ENCODE measurements at places on chromosomes 7 and 10.

GRCh38 chr7:33201821-33202220 lies 72.5 kb downstream of the BBS9 start:
- DNase-seq, result no peak

GRCh38 chr7:30726296-30727006 lies 25.5 kb upstream of the INMT start:
- no peak for DNase-seq

DNA sequence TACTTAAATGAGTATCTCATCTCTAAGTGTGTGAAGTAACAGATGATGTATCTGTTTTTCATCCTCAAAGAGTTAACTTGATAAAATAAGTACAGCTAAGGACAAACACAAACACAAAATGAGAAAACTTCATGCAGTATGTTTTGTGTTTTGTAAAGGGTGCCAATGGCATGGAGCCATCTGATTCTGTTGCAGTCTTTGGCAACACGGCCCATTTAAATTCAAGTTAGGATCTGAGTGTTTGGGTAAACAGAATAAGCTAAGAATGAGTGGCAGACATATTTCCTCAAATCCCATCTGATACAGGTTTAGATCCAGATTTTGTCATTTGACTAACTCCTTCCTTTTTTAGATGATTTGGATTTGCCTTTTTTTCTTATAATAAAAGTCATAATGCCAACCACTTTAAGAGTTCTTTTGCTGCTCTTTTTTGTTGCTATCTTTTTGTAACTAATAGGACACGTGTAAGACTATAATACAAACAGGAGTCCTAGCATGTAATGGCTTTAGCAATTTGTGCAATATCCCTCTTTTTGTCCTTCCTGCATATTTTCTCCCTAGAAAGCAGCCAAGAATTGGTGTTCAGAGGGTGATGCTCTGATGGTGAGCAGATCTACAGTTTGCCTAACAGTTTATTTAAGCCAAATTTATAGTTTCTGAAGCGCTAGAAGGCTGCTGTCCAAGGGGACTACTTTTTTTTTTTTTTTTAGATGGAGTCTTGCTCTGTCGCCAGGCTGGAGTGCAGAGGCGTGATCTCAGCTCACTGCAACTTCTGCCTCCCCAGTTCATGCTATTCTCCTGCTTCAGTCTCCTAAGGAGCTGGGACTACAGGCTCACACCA lies 18.9 kb upstream of the ACTA2 start:
- DNase-seq, result no peak

GRCh38 chr10:115830265-115830970 lies 442.6 kb downstream of the GFRA1 start:
- peak; percentile 45 for DNase-seq

GRCh38 chr7:133650487-133651300 lies 397.8 kb downstream of the EXOC4 start:
- peak; percentile 63 for DNase-seq

DNA sequence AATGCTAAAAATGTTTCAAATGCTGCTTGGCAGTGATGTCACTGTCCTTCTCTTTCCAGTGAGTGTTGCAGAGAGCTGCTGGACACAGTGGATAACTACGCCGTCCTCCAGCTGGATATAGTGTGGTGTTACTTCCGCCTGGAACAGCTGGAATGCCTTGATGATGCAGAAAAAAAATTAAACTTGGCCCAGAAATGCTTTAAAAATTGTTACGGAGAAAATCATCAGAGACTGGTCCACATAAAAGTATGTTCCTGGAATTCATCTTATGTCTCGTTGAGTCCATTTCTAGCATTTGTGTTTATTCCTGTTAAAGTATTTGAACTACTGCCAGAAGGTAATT lies 25.2 kb downstream of the NUB1 start:
- DNase-seq, result peak; percentile 39

- no peak for DNase-seq
These were observed 224.5 kb downstream of the SEMA3A start for GRCh38 chr7:83970081-83970480.

- no peak for DNase-seq
These were observed 15.7 kb downstream of the LRRTM3 start for GRCh38 chr10:66941491-66941890.

DNA sequence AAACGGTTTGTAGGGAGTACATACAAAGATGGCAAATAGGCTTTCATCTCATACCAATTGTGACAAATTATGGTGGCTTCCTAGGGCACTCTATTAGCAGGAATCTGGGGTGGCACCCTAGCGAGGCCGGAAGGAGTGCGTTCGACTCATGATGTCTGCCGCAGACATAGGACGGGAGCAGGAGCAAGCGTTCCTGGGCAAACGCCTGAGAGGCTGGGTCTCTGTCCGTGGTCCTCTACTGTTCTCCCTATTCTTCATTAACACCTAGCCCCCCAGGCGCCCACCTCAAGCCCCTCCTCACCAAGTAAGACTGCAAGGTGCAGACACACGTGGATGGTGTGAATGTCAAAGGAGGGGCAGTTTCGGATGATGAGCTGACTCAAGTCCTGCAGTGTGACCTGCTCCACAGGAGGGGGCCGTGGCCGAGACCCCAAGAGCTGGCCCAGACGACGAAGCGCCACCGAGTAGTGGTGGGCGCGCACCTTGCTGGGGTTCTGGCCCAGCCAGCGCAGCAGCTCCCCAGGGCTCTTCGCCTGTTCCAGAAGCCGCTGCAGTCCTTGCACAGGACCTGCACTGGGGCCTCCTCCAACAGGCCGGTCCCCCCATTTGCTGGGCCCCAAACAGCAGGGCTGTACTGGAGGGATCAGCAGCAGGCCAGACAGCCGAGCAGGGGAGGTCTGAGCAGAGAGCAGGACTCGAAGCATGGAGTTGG lies 1.3 kb downstream of the FASTK start:
- no peak for DNase-seq

GRCh38 chr7:118575393-118575948 lies 351.0 kb downstream of the ANKRD7 start:
- no peak for DNase-seq

DNA sequence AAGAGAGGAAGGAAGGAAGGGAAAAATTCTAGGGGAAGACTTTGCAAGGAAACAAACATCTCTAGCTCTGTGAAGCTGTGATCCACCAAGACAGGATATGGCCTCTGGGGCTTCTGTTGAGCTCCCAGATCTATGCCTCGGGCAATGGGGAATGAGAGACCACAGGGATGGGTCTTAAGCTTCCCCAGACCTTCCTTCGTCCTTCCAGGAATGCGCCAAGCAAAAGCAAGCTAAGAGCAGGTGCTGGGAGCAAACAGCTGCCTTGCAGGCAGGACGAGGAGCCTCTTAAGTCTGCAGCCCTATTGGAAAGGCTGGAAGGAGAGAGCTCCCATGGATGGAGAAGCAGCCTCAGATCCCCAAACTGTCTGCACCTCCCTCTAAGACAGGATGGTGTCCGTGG lies 21.9 kb upstream of the ELN start:
- DNase-seq, result no peak

GRCh38 chr7:64666663-64667050 lies 724 bp downstream of the ZNF107 start:
- DNase-seq, result no peak
